Cerebellum (tissue), 4 donors: ENCODE measurements at places on chromosomes 12 and 14. TPM values are rescaled to one million over a fixed set of nuclear protein-coding genes. Genes with fewer than 3 reads are reported as not detected.

The ZBTB25 gene
- 18.1 TPM for total RNA-seq

The SLC22A17 gene
- 115 TPM for total RNA-seq

The RTL1 gene
- total RNA-seq = under 0.01 TPM

The KITLG gene
- total RNA-seq = 213 TPM
